ENCODE measurements at places on chromosomes 7 and 10. TPM values are rescaled to one million over a fixed set of nuclear protein-coding genes. Genes with fewer than 3 reads are reported as not detected.

The CLCN1 gene
- polyA plus RNA-seq = not detected

The SCIN gene
- polyA plus RNA-seq = not detected

The CDK13 gene
- 44.2 TPM for polyA plus RNA-seq

The RBM20 gene
- polyA plus RNA-seq = 0.15 TPM

The SPDYE6 gene
- not detected for polyA plus RNA-seq

The TMEM184A gene
- polyA plus RNA-seq = 0.36 TPM

DNA sequence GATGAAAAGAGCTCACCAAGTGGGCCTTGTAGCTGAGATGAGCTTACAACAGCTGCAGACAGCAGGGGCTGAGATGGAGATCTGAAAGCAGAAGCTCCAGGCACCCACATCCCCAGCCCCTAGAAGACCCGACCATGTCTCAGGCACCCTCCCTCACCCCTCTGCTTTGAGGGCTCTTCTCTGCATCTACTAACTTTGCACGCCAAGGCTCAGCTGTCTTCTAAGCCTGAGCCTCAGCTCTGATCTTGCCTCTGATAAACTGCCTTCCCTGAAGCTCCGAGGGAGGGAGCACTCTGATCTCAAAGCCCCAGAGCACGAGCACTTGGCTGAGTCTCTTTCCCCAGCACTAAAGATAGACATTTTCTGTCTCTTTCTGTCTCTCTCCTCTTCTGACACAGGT, 42.0 kb downstream of the ANXA8 start:
- no peak for DNase-seq

- DNase-seq = no peak
Observed at GRCh38 chr7:130288168-130288567, 4.8 kb upstream of the CPA4 start.

DNA sequence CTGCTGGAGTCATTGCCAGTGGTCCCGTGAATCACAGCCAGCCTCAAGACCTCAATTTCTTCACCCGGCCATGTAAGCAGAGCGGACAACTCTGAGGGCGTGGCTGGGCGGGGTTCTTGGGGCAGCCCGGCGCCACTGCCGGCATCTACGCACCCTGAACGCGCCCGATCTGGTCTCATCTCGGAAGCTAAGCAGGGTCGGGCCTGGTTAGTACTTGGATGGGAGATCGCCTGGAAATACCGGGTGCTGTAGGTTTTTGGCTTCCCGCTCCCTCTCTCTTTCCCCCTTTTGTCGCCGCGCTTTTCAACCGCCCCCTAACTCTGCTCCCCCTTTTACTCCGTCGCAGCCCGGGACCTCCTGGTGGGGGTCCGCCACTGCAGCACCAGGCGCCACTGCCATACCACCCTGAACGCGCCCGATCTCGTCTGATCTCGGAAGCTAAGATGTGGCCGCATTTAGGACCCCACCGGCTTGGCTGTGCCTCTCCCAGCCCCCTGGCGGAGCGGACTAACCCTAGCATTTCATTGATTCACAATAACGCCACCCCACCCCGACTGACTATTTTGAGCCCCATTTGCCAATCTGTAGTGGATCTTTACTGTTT, 25.3 kb downstream of the GARIN1A start:
- DNase-seq = peak; percentile 21

DNA sequence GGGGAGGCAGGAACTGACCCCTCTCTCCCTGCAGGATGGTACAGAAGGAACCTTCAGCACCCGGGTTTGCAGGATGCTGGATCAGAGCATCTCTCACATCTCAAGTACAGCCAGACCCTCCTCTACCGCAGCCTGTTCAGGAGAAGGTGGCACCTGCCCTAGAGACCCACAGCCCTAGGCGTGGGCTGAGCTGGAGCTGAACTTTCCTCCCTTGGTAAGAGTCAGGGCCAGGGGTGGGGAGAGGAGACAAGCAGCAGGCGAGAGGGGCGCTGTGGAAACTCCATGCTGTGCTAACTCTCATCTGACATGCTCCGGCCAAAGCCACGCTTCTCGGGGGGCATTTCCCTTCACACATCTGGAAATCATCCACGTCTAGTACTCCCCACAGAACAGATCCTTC, 154.4 kb downstream of the DIP2C start:
- no peak for DNase-seq

GRCh38 chr7:106041140-106041717, 70.9 kb downstream of the SYPL1 start:
- DNase-seq = no peak

All from AG04450 (cell line).